ENCODE measurements at places on chromosomes 1 and 21.

DNA sequence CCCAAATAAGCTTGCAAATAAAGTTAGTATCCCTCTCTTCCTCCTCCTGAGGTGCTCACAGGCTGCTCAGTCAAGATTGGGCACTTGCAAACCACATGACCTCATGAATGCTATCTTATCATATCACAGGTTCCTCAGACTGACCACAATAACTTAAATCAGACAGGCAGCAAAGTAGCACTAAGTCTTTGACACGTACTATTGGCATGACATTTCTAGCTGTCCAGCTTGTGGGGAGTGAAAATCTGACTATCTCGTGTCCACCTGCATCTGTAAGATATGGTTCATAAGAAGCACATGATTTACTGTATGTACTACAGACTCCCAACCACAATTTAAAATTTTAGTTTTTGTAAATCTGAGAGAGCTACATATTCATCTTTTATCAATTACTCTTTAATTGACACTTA is 58.0 kb upstream of the GFI1 start:
- DNase-seq: no peak

GRCh38 chr1:220511785-220512184 is 16.2 kb upstream of the MARK1 start:
- DNase-seq: no peak

GRCh38 chr1:92736395-92736794 is 48.5 kb downstream of the EVI5 start:
- no peak for DNase-seq

DNA sequence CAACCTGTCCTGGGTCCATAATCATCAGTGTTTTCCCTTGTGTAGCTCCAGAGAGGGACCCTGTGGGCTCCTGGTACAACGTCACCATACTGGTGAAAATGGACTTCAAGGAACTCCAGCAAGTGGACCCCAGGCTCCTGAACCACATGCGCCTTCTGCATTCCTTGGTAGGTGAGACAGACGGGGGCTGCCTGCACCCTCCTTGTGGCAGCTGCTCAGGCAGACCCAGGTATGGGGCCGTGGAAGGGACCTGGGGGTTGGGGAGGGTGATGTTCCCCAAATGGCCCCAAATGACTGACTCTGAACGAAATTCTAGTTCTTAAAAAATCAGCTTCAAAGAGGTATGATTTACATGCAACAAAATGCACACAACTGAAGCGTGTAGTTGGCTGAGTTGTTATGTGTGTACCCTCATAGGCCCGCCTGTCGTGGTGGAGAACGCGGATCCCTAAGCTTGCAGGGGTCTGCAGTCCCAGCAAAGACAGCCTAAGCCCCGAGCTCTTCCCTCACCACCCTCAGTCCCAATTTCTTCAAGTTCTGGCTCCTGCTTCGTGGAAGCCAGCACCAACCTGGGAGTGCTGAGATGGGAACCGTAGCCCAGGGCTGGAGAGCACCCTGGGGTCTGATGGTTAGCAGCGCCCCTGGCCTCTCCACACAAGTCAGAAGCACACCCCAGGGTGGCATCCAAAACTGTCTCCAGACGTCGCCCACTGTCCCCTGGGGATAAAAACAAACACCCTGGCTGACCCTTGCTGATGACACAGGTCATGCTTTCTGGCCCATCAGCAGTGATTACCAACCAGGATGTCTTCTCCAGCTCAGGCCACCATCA is 14.3 kb downstream of the UMODL1 start:
- no peak for DNase-seq

- no peak for DNase-seq
Observed at GRCh38 chr1:118841521-118841920, 146.6 kb downstream of the TBX15 start.

GRCh38 chr1:110210604-110211495 is 736 bp downstream of the KCNC4 start:
- peak; percentile 58 for DNase-seq

GRCh38 chr1:53129891-53130597 is 12.4 kb downstream of the SLC1A7 start:
- no peak for DNase-seq

GRCh38 chr1:223479718-223480425 is 86.7 kb downstream of the CCDC185 start:
- DNase-seq: peak; percentile 56

DNA sequence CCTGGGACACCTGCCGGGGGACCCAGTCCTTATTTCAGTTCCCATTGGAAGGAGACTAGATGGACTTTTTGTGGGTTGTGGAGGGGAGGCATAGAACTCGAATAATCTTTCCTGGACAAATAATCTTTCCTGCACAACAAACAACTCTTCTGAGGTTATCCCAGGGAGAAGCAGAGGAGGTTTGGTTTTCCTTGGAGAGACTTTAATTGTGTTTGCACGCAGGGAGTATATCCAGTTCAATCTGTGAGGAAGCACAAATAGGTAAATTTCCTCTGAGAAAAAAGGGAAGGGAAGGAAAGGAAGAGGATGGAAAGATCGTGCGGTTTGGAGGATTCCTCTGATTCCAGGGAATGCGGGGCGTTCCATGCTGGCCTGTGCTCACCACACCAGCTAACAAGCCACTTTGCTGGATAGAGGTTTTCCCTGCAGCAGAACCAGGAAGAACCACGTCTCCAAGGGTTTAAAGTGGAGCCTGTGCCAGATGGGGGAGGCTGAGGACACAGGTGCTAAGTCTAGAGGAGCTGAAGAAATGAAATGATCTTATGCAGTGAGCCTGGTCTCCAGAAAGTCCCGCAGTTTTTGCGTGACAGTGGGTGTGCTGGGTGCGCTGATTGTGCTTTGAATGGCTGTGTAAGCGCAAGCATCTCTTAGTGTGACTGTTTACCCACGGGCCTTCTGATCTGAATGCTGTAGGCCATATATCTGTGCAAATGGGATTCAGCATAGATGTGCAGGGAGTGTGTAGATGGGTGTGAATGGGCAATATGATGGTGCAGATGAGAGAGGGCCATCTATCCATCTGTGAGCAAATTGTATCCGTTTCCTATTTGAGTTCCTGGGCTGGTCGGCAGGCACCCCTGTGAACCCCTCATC is 7.6 kb downstream of the PAX7 start:
- no peak for DNase-seq

GRCh38 chr1:67429528-67430357 is 459 bp downstream of the SERBP1 start:
- peak; percentile 23 for DNase-seq

DNA sequence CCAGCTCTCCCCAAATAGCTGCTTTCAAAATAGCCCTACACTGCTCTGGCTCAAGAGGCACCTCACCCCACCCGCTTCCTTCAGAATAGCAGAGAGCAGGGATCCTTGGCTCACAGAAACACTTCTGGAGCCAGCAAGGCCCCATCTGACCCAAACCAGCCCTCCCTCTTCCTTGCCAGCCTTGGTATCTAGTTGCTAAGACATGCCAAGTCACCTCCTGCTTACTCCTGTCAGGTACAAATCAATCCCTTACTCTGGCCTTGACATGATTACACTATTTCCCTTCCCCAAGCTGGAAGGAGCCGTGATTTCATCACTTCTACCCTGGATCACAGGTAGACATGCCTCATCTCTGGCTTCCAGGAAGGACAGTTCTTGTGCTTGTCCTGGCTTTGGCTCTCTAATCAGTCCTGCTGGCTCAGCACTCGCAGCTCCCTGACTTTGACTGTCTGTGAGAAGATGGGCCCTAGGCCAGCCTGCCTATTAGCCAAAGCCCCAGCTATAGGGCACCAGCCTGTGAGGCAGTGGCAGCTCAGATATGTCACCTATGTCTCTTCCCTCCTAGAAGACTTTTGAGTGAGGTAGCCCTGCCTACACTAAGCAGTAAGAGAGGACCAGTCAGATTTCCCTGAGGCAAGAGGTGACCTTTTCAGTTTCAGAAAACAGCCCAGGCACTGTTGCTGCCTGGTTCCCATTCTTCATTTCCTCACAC is 8.9 kb upstream of the MUTYH start:
- peak; percentile 88 for DNase-seq

DNA sequence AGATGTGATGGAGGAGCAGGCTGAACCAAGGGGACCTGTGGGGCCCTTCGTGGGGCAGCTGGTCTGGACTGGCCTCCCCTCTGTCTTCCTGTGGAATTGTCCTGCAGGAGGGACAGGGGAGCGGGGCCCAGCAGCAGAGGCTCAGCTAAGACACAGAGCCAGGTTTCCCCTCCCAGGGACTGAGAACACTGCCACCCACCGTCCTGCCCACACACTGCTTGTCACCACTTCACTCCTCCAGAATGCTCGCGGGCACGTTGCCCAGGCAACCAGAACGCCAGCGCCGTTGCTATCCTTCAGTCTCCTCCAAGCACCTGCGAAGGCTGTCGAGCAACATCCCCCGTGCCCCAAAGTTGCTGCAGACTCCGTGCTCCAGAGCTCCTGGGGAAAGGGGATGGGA is 46.4 kb downstream of the AJAP1 start:
- no peak for DNase-seq

- DNase-seq: peak; percentile 26
Observed at GRCh38 chr1:239976130-239976968, 115.3 kb upstream of the FMN2 start.
